ENCODE measurements at places on chromosomes 6 and 20. TPM values are rescaled to one million over a fixed set of nuclear protein-coding genes. Genes with fewer than 3 reads are reported as not detected.

Gene LY6G5B
- 32.7 TPM for total RNA-seq

Gene SLC17A1
- not detected for total RNA-seq

Gene FRK
- total RNA-seq, result 0.02 TPM

DNA sequence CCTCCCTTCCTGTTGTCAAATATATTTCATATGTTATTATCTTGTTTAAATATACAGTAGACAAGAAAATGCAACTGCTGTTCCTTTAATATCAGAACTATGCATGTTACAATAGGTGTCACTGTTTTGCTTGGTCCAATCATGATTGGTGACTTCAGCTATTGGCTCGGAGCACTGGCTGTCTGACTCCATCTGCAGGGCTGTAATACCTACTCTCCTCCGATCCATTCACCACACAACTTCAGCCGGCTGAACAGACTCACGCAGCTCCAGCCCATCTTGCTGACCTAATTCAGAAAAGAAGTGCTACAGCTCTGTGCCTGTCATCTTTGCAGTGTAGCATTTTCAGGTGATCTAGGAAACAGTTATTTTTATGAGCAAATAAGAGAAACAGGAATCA, at the start of gene BTBD3:
TSS of gene BTBD3 (plus strand) at position 231 of the 400 bp plus-strand sequence. CDS start 383 bp downstream, outside the sequence.
- no peak for DNase-seq

- H3K4me1 ChIP-seq, result no peaks in the 10 kb centered on the region
- H3K27me3 ChIP-seq, result peaks cover 25% of the 10 kb centered on the region
- H3K27ac ChIP-seq, result no peak overlapping the region
- no peaks in the 10 kb centered on the region for H3K36me3 ChIP-seq
These were observed 165.7 kb downstream of the SMOC2 start for GRCh38 chr6:168606722-168607121.

DNA sequence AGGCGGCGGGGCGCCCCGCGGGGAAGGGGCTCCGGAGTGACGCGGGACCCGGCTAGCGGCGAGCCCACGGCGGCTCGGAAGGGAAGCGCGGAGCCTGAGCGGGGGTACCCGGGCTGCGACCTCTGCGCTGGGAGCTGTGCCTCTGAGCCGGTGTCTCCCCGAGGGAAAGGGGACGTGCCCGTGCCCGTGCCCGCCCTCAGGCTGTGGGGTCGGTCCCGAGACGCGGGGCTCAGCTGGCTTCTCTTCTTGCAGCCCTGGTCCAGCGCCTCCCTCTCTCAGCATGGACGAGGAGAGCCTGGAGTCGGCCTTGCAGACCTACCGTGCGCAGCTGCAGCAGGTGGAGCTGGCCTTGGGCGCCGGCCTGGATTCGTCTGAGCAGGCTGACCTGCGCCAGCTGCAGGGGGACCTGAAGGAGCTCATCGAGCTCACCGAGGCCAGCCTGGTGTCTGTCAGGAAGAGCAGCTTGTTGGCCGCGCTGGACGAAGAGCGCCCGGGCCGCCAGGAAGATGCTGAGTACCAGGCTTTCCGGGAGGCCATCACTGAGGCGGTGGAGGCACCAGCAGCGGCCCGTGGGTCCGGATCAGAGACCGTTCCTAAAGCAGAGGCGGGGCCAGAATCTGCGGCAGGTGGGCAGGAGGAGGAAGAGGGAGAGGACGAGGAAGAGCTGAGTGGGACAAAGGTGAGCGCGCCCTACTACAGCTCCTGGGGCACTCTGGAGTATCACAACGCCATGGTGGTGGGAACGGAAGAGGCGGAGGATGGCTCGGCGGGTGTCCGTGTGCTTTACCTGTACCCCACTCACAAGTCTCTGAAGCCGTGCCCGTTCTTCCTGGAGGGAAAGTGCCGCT, 686 bp downstream of the ZGPAT start:
- H3K27ac ChIP-seq, result peak overlapping the region; percentile 73
- no peak for DNase-seq
- H3K4me1 ChIP-seq, result peaks cover 26% of the 10 kb centered on the region
- H3K27me3 ChIP-seq, result no peaks in the 10 kb centered on the region
- peak overlapping the region; percentile 89 for H3K4me3 ChIP-seq

- H3K27me3 ChIP-seq, result peaks cover 8% of the 10 kb centered on the region
- no peak overlapping the region for H3K4me3 ChIP-seq
- peaks cover 9% of the 10 kb centered on the region for H3K4me1 ChIP-seq
- no peaks in the 10 kb centered on the region for H3K36me3 ChIP-seq
- DNase-seq, result no peak
These were observed 24.7 kb upstream of the HDAC2 start for GRCh38 chr6:113995634-113996033.

DNA sequence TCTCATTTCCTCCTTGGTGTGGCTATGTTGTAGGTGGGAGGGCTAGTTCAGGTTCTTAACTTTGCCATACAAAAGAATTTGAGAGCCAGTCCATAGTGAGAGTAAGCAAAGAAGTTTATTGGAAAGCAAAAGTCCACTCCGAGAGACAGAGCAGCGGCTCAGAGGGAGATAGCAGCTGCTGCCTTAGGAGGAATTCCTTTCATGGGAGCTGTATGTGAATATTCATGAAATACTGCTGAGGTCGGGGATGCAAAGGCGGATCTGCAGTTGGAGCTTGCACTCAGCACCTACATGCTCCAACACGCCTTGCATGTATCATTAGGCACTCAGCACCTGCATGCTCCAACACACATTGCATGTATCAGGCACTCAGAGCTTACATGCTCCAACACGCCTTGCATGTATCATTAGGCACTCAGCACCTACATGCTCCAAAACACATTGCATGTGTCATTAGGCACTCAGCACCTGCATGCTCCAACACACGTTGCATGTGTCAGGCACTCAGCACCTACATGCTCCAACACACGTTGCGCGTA, 54.9 kb downstream of the CDH4 start:
- H3K36me3 ChIP-seq, result no peaks in the 10 kb centered on the region
- H3K27me3 ChIP-seq, result no peaks in the 10 kb centered on the region
- no peaks in the 10 kb centered on the region for H3K4me1 ChIP-seq

DNA sequence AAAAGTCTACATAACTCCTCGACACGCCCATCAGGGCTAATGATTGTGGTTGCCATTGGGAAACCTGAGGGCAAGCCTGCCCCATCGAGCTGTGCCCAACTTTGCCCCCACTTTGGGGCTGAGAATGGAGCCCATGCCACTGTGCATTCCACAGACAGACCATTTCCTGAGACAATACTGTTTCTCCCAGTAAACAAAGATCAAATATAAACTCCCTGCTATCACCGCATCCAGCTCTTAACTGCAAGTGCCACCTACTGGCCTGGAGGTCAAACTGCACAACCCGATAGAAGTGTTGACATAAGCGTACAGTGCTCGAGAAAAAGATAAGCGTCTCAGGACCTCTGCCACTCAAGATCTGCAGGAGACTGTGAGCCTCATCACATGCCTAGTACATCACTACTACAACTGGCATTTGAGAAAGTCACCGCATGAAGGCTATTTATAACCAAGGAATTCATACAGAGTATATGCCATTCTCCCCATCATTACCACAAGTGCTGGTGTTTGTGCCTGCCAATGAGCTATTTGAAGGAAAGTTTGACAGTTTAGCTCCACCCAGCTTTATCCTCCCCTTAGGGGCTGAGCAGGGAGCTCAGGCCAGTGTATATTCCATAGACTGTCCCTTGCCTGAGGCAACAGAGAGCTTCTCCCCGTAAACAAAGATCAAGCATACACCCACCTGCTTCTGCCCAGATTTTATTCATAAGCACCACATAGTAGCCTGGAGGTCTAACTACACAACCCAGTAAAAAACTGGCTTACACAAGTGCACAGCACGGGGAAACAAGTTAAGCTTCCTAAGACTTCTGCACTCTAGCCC, 4.5 kb upstream of the DEFB126 start:
- peaks cover 2% of the 10 kb centered on the region for H3K36me3 ChIP-seq
- peaks cover 35% of the 10 kb centered on the region for H3K27me3 ChIP-seq
- no peak overlapping the region for H3K4me3 ChIP-seq
- no peaks in the 10 kb centered on the region for H3K4me1 ChIP-seq

DNA sequence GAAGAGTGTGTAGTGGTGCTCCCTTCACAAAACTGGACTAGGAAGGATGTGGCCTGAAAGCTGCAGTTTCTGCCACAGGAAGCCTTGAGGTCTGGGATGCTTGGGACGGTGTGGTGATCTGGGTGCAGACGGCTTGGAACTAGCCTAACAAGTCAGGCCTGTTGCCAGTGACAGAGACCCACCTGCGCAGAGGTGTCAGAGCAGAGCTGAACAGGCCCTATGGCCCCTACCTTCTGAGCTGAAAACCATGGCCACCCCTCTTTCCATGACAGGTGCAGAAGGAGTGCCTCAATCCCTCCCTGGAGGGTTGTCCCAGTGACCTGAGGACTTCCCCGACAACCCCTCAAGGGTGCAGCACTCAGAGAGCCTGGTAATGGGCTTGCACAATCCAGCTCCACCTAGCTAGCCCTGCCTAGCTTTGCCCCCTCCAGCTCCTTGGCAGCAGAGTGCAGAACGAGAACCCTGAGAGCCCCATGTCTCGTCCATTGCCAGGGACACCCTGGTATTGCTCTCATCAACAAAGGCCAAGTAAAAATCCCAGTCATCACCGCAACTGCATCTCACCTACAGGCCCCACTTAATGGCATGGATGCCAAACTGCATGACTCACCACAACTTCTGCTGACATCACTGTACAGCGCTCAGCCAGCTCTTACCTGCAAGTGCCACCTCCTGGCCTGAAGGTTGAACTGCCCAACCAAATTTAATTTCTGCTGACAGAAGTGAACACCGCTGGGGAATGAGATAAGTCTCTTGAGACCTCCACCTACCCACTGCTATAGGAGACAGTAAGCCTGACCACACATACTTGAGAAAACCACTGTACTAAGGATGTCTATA, 563.1 kb downstream of the TFAP2A start:
- no peak for DNase-seq
- H3K27ac ChIP-seq, result no peak overlapping the region
- H3K36me3 ChIP-seq, result no peaks in the 10 kb centered on the region
- no peak overlapping the region for H3K4me3 ChIP-seq

DNA sequence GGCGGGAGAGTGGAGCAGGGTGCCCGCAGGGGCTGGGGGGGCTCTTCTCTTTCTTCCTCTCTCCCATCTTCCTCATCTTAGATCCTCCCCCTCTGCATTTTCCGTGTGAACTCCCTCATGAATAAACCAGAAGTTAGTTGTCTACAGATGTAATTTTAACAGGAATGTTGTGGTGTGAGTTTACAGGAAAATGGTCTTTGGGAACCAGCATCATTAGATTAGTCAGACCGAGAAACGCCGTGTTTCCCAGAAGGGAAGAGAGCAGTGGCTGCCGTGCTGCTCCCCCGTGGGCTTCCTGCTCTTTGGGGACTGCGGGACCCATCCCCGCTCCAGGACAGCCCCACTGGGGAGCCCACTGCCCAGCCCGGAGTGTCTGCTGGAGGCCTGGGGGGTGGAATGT, 3.4 kb downstream of the MYT1 start:
- no peaks in the 10 kb centered on the region for H3K4me1 ChIP-seq
- no peak for DNase-seq
- H3K27me3 ChIP-seq, result peaks cover 69% of the 10 kb centered on the region
- H3K4me3 ChIP-seq, result no peak overlapping the region
- H3K27ac ChIP-seq, result no peak overlapping the region
- no peaks in the 10 kb centered on the region for H3K36me3 ChIP-seq

DNA sequence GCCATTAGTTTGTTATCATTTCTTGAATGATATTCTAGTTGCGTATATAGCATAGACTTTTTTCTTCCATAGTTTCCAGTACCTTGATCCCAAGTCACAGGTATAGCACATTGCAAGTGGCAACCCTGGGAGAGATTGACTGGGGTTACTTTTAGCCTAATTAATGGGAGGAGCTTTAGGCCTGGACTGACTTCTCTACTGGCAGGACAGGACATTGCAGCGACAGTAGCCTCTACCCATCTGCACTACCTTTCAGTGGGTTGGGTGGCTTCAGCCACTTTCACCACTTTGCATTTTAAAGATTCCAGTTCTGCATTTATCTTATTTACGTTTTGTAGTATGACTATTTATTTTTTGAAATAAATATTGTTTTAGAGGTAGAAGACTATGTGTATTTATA, 320.3 kb downstream of the RIMS1 start:
- H3K27ac ChIP-seq, result no peak overlapping the region
- H3K27me3 ChIP-seq, result no peaks in the 10 kb centered on the region
- no peak for DNase-seq
- H3K36me3 ChIP-seq, result no peaks in the 10 kb centered on the region
- no peaks in the 10 kb centered on the region for H3K4me1 ChIP-seq
- no peak overlapping the region for H3K4me3 ChIP-seq

DNA sequence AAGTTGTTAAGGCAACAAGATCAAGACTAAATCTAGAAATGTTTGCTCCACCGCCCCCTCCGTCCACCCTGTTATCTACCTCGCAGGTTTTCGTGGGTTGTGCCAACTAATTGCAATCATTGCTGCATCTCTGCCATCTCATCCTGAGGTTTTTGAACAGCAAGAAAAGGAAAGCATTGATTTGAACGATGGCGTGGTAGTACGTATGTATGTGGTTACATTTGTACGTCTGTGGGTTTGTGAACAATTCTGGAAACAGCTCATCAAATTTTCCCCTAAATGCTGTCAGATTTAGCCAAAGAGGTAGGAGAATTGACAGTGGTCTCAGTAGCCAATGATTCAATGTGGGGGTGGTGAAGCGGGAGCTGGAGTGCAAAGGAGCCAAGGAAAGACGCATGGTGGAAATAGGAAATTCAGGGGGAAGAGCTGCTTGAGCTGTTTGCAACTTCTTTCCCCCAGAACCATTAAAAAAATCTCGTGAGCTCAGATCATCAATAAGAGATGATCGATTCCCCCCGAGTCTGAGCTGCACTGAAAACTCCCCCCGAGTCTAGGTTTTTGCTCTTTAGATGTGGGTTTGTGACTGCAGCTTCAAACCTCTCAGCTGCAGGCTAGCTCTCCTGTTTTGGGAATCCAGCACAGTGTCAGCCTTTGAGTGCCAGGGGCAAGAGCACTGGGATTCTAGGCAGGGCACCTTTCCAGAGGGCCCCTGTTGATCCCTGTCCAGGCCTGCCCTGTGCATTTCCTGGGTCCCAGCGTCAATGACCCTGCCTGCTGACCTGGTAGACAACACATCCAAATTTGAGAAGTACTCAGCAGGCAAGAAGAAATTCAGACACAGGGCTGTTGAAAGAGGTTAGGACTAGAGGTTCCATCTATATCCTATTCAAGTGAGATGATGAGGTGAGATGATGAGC, 72.6 kb upstream of the LY86 start:
- peaks cover 74% of the 10 kb centered on the region for H3K27me3 ChIP-seq
- peaks cover 11% of the 10 kb centered on the region for H3K4me1 ChIP-seq
- H3K4me3 ChIP-seq, result peak overlapping the region; percentile 80
- peak overlapping the region; percentile 29 for H3K27ac ChIP-seq

GRCh38 chr6:162485464-162485863, 242.1 kb downstream of the PRKN start:
- H3K27ac ChIP-seq, result no peak overlapping the region
- no peaks in the 10 kb centered on the region for H3K4me1 ChIP-seq
- no peak for DNase-seq
- no peak overlapping the region for H3K4me3 ChIP-seq
- no peaks in the 10 kb centered on the region for H3K27me3 ChIP-seq
- no peaks in the 10 kb centered on the region for H3K36me3 ChIP-seq

DNA sequence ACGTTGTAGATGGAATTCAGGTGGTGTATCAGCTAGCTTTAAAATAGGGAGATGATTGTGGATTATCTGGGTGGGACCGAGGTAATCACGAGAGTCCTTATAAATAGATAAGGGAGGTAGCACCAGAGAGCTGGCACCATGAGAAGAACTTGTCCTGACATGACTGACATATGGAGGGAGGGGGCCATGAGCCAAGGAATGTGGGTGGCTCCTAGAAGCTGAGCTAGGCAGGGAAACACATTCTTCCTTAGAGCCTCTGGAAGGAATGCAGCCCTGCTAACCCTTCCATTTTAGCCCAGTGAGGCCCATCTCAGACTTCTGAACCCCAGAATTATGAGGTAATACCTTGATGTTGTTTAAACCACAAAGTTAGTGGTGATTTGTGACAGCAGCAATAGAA, 321.1 kb upstream of the SULF2 start:
- H3K27ac ChIP-seq, result no peak overlapping the region
- no peaks in the 10 kb centered on the region for H3K36me3 ChIP-seq
- H3K4me1 ChIP-seq, result no peaks in the 10 kb centered on the region
- no peak overlapping the region for H3K4me3 ChIP-seq
- H3K27me3 ChIP-seq, result peaks cover 21% of the 10 kb centered on the region
